Left cardiac atrium (tissue), 4 donors: ENCODE measurements at places on chromosomes 3 and 15. TPM values are rescaled to one million over a fixed set of nuclear protein-coding genes. Genes with fewer than 3 reads are reported as not detected.

- DNase-seq = no peak
These were observed 50.1 kb downstream of the P2RY1 start for GRCh38 chr3:152885076-152885475.

GRCh38 chr3:52443268-52443610 lies 1.7 kb downstream of the SEMA3G start:
- DNase-seq = no peak

DNA sequence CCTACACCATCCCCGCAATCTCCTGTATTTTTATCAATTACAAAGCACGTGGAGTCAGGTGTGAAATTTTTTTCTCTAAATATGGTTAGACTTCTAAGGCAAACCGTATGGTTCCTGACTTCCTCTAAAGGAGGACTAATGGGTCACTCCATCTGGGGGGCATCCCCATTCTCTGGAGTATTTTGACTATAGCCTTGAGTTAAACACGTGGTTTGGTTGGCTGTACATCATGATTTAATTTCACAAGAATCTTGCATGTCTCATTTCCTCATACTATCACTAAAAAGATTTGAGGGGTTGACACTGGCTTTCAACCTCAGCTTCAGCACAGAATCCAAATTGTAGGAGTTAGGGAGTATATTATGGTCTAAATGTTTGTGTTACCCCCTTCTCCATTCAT lies 25.3 kb upstream of the ZNF770 start:
- DNase-seq = no peak

GRCh38 chr15:68426116-68426515 lies 5.8 kb downstream of the ITGA11 start:
- no peak for DNase-seq

DNA sequence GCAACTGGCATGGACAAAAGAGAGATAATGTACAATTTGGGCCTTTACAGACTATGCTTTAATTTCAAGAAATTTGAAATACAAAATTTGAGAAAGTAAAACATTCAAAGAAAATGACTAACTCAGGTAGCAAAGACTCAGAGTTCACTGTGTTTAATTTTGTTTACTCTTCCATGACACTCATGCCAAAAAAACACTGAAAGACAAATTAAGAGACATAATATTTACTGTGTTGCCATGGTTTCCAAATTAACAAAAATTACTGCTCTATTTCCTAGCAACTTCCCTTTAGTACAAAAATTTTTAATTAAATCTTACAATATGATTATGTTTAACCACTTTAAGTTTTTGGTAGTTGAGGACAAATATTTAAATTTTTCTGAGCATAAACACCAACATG lies 29.6 kb downstream of the LRRFIP2 start:
- no peak for DNase-seq

- DNase-seq = no peak
These were observed 22.7 kb upstream of the KNG1 start for GRCh38 chr3:186694288-186695032.

DNA sequence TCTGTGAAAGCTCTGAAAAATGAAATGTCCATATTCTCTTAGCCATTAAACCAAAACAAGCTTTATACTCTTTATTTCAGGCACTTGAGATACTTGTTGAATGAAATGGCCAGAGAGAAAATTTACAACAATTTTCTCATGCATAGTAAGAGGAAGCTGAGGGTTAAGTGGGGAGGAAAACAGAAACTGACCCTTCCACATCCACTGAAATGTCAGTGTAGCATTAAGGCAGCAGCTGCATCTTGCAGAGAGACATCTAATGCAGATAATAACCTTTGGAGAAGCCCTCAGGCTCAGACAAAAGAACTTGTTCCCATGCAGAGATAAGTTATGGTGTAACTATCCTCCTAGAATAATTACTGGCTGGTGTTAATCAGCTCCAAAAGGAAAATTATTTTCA lies 34.0 kb downstream of the ZDHHC23 start:
- DNase-seq = no peak

Gene AADACL2
- total RNA-seq = not detected

Gene GOLGA6D
- total RNA-seq = not detected
